ENCODE measurements at places on chromosomes 2 and 18.

GRCh38 chr2:212540341-212540740 is 1.7 kb upstream of the ERBB4 start:
- no peak for DNase-seq

DNA sequence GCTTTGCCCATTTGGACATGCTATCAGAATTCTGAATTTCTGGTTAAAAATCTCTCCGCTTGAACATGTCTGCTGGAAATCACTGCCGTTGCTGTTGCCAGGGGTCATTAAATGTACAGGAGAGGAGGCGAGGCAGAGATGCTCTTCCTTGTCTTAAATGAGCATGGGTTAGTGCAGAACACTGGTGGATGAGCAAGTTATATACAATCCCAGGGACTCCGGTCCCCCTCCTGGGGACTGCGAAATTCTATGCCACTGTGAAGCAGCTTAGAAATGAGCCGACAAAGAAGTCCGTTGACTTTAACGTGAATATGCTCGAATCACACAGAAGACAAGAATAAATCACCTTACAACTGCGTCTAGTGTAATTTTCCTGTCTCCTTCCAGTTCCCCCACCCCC is 95.1 kb upstream of the KLHL14 start:
- DNase-seq = no peak

DNA sequence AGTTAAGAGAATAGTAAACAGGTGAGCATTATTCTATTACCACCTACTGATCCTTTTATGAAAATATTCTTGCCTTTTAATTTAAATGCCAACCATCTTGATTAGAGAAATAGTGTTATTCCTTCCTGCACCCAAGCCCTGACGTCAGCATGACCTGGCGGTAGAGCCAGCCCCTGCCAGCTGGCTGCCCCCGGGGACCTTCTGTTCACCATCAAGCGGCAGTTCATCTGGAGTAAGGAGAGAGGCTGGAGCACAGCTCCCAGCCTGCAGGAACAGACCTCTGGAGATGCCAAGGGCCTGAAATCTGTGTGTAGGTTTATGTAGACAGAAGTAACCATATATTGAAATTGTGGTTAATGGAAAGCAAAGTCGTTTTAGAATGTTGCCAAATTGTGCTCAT is 171.8 kb downstream of the GBX2 start:
- no peak for DNase-seq

GRCh38 chr2:114056294-114057143 is 166.6 kb downstream of the ACTR3 start:
- no peak for DNase-seq

GRCh38 chr2:124161542-124161941 is 136.5 kb downstream of the CNTNAP5 start:
- DNase-seq = no peak

- no peak for DNase-seq
Observed at GRCh38 chr2:133641497-133641896, 73.2 kb upstream of the NCKAP5 start.

GRCh38 chr2:128635361-128635900 is 316.8 kb upstream of the HS6ST1 start:
- DNase-seq = no peak

- DNase-seq = no peak
Observed at GRCh38 chr2:60675301-60675700, 80.8 kb upstream of the PAPOLG start.

GRCh38 chr2:222663479-222663878 is 7.6 kb upstream of the FARSB start:
- no peak for DNase-seq

GRCh38 chr2:42969231-42970150 is 177.1 kb upstream of the HAAO start:
- DNase-seq = no peak

- no peak for DNase-seq
Observed at GRCh38 chr18:10064267-10064666, 150.5 kb downstream of the VAPA start.

DNA sequence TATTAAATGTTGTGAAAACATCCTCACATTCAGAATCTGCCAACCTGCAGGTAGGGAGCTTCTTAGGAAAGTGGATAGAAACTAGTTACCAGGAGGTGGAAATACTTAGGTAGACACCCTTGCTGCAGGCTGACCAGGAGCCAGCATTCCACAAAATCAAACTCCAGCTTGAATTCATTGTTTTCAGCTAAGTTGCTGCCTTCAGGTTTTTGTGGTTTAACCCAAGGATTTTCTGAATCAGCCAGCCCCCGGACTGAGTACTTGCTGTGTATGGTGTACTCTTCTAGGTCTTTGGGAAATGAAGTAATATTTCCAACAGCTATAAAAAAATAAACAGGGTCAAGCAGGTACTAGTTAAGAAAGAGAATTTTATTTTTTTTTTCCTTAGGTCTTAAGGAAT is 192.1 kb upstream of the CHST9 start:
- DNase-seq = no peak

DNA sequence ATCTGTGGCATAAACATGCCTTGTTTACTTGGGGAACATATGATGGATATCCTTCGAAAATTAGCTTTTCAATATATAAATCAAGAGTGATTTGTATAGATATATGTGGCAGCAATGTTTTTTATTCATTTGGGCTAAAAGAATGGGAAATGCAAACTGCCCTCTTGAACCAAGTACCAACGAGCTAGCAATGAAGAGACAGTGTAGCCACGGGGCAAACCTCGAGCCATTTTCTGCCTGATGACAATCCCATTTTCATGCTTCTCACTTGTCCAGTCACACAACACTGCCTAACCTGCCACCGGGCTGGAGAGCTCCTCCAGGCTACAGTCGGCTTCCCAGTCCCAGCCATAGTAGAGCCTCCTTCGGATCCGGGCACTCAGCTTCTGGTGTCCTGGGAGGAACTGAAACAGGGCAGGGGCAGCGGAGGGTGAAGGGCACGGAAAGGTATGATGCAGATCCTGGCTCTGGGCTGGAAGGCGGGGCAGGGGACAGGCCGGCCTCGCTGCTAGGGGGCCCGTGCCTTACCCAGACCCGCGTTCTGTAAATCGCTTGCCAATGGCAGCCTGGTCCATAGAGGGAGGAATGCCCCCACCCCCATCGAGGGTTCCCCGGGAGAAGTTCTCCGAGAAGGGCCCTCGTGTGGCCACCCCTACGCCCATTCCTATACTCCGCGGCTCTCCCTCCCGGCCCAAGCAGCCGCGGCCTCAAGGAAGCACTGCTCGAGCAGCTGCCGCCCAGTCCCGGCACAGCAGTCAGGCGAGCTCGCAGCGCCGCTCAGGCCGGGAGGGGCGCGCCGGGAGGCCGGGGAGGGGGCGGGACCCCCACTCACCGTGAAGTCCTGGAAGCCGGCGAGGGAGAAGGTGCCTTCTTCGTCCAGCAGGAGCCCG is 552 bp downstream of the CNPPD1 start:
- no peak for DNase-seq

DNA sequence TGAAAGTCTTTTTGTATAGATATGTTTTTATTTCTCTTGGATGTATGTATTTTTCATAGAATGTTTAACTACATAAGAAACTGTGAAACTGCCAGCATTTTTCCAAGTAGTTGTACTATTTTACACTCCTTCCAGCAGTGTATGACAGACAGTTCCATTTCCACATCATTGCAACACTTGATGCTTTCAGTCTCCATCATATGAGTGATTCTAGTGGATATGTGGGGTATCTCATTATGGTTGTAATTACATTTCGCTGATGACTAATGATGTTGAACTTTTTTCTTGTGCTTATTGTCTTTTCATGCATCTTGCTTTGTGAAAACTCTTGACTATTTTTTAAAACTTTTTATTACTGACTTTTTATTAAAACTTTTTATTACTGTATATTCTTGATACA is 101.4 kb downstream of the ARHGAP28 start:
- DNase-seq = no peak

- no peak for DNase-seq
Observed at GRCh38 chr2:215755641-215756345, 257.6 kb downstream of the MREG start.

GRCh38 chr2:25034081-25034480 is 7.8 kb upstream of the EFR3B start:
- DNase-seq = no peak

DNA sequence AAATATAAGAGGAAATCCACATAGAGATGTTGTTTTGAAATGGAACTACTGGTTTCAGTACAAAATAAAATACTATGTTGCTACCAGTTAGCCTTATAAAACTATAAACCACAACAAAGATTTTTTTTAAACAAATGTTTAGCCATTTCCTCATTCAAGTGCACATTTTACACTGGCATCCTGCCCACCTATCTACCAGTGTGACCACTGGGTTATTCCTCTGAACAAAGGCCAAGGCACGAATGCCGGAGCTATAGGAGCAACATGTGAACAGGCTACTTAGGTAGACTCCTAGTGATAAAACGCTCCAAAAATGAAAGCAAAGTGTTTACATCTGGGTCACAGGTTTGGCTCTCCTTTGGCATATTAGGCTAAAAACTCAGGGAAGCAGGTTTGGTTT is 31.8 kb upstream of the SULT1C4 start:
- DNase-seq = no peak

GRCh38 chr2:215554689-215555498 is 119.0 kb upstream of the FN1 start:
- DNase-seq = no peak

DNA sequence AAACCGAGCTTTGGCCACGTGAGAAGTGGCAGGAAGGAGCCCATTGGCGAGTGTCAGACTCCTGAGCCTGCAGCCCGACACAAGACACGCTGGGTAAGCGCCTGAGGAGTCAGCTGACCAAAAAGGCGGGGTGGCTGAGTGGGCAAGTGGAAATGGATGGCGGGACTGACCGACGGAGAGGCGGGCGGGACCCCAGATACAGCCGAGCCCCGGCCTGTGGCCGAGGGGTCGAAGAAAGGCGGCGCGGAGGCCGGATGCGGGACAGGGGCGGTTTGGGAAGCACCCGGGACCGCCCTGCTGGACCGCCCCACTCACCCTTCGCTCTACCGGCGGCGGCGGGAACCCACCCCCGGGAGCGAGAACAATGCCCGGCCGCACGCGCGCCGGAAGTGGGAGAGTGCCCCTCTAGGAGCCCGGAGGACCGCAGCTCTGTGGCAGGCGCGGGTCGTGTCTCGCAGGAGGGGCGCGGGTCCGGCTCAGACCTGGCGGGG is 22.8 kb downstream of the ZSCAN30 start:
- peak; percentile 29 for DNase-seq

All from stimulated activated CD4-positive, alpha-beta T cell treated with anti-CD3 and anti-CD28 coated beads, Interleukin-12 subunit alpha, Interleukin-12 subunit beta, amount 100 ng/mL, for 48 hours (primary cell).